ENCODE measurements at places on chromosomes 11 and 22.

DNA sequence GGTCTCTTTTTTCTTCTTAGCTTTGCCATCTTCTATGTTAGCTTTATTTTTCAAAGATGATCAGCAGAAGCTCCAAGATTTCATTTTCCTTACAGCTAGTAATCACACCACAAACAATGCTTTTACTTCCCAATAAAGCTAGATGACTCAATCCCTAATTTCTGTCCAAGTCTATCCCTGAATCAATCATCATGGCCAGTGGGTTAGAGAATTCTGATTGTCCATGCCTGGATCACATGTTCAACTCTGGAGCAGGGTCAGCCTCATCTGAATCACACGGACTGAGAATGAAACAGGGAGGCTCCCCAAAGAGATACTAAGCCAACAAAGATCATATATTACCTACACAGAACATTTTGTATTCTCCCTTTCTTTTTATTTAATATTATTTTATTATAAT, 79.6 kb downstream of the BBOX1 start:
- DNase-seq = no peak

DNA sequence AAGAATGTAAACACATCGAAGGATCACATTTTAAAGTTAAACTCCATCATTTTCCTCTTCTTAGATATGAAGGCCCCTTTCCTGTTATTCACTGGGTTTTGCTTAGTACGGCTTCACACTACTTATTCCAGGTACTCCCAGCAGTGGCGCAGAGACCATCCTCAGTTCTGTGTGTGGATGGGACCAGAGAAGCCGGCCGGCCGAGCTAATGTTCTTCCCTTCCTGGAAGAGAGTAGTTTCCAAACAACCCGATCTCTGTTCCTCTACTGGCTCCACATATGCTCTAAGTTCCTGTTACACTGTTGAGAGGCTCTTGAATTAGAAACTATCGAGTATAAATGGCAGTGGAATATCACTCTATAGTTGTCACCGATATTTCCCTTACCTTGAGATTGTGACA, 684 bp upstream of the NFRKB start:
- no peak for DNase-seq

DNA sequence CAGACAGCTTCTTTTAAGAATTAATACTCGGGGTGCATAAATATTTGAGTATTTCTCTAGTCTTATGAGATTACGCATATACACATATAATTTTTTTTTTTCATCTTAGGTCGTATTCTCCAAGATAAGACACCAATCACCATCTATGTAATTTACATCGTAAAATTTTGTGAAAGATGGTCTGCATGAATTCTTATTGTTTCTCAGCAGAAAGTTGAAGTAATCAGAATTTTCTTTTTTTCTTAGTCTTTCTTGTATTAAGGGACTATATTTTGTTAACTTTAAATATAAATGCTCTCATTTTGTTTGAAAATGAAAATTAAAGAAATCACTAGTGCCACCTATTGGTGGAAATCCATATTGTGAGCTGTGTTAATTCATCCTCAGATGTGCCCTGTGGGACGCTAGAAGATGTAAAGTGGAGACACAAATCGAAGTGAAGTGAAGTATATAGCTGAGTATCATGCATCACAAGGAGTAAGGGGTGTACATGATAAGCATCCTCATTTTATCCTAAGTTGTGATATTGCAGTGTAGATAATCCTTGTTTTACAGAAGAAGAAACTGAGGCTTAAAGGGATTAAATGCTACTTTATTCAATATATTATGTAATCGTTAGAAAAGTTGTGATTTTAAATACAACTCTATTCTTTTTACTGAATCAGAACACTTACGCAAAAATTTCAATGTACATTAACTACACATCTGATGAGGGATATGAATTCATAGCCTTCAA, 2084.3 kb downstream of the LRRC4C start:
- no peak for DNase-seq

DNA sequence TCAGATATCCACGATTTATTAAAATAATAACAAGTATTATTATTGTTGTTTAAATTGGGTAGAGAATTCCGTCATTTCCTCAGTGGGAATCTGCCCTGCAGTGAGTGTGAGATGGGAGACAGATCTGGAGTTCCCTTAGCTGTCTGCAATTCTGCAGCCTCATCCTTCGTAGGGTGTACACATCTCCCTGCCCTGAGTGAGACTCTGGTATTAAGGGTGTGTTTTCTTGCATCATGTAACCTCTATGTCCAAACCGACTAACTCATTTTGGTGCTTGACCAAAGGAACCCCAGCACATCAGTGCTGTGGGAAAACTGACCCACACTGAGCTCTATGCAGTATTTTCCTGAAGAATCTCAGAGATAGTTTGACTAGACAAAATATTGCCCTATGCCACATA, 157.6 kb downstream of the LDLRAD3 start:
- no peak for DNase-seq

DNA sequence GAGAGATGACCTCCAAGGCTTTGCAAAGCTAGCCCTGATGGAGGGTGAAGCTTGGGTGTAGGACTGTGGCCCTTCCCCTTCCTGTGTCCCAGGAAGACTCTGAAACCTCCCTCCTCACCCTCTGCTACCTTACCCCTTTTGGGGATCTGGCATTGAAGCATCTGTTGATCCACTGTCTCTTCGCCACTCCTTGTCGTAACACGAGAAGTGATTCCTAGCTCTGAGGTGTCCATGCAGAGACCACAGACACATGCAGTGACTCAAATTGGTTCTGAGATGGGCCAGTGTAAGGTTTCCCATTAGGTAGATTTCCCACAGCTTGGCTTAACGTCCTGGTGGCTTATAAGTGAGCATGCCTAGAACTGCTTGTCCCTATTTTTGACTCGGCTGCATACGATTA, 101.4 kb downstream of the ZBTB16 start:
- no peak for DNase-seq

GRCh38 chr22:39341179-39341578, 8.6 kb upstream of the SYNGR1 start:
- DNase-seq = no peak

DNA sequence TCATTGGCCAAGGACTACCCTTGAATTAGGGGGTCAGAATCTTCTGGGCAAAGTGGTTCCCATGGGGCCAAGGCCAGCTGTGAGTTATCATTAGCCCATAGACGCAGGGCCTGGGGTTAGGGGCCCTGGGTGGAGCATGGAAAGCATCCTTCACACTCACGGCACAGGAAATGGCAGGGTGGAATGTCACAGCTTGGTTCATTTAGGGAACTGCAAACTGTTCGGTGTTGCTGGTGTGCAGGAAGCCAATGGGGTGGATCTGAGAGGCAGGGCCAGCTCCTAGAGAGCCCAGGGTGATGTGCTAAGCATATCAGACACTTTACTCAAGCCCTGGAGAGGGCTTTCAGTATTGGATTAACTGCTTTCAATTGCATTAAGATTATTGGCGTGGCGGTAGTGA, 42.9 kb downstream of the TECTA start:
- no peak for DNase-seq

DNA sequence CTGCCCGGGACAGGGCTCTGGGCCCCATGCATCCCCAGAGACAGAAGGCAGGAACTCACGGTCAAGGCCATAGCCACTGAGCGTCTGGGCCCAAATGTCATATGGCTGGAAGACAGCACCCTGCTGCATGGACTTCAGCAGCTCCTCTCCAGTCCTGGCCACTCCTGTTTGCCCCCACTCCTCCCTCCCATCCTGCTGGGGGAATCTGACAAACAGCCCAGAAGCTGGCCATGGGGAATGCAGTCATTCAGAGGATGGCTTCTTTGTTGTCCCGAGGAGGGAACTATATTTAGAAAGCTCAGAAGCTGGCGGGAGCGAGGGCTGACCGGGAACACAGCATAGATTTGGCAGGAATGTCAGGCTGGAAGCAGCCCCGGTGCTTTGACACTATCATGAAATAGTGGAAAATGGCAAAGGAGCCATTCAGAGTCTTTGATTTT, 35.0 kb downstream of the DKK3 start:
- DNase-seq = no peak

- no peak for DNase-seq
Measured at GRCh38 chr11:91366816-91367215, 857.8 kb upstream of the FAT3 start.

GRCh38 chr11:88418508-88418907, 81.0 kb upstream of the CTSC start:
- DNase-seq = no peak

- DNase-seq = no peak
Measured at GRCh38 chr22:31532060-31532459, 35.7 kb downstream of the SFI1 start.

- DNase-seq = no peak
Measured at GRCh38 chr11:96486890-96487611, 97.2 kb downstream of the JRKL start.

- DNase-seq = no peak
Measured at GRCh38 chr11:114243461-114244372, 52.5 kb upstream of the NNMT start.

DNA sequence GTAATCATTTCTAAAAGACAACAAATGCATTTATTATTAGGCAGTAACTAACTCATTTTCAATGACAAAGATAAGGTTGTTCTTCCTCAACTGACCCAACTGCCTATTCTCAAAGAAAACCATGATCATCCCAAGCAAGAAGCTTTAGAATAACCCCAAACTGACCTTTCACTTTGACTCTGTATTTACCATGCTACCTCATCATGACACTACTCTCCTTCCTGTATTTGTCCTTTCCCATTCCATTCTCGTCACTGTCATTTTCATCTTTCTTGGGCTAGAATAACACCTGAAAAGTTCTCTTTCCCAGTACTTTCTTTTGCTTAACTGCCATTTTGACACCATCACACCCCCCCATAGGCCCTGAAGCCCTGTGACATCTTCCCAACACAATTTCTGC, 48.3 kb downstream of the TCF20 start:
- DNase-seq = no peak

DNA sequence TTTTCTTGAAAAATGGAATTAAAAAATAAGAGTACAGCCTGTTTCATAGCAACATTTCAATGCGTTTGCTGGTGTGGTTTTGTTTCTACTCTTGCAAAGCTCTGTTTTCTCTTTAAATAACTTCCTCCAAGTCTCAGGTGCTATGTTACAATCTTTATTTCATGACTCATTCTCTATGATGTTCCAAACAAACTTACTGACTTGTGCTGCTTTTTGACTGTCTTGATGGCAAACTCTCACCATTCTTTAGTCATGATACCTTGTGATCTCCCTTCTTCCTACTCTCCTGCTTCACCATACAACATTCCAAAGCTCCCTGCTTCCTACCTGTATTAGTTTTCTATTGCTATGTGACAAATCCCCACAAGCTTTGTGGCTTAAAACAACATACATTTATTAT, 166.1 kb downstream of the C11orf91 start:
- DNase-seq = no peak

- DNase-seq = no peak
Measured at GRCh38 chr11:62179995-62180394, 10.0 kb upstream of the SCGB1D1 start.

GRCh38 chr22:27381960-27382742, 419.4 kb downstream of the MN1 start:
- DNase-seq = no peak

DNA sequence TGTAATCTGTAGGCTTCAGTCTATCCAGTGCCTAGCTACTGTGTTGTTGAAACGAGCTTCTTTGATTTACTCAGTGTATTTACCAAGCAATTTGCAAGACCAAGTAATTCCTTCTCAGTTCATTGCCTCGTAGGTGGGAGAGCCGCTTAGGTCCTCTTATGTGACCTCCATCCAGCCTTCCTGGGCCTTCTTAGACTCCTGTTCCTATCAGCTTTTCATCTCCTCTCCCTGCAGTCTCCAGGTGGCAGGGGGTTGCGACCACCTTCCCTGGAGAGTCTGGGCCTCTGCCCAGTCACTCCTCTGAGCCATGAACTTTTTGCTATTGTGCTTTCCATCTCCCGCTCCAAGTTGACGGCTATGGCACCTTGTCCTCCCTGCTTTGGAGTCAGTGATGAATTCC, 251.8 kb downstream of the KIRREL3 start:
- DNase-seq = no peak

- DNase-seq = no peak
Measured at GRCh38 chr11:38950867-38951266, 2352.8 kb upstream of the RAG2 start.

- no peak for DNase-seq
Measured at GRCh38 chr11:102121329-102121728, 11.1 kb downstream of the YAP1 start.

- DNase-seq = no peak
Measured at GRCh38 chr11:35629914-35630313, 11.7 kb downstream of the FJX1 start.

GRCh38 chr11:86363424-86363823, 11.3 kb upstream of the CCDC81 start:
- no peak for DNase-seq

GRCh38 chr11:43547889-43548381, 132.6 kb upstream of the HSD17B12 start:
- no peak for DNase-seq

GRCh38 chr22:32832174-32832573, 30.7 kb downstream of the TIMP3 start:
- DNase-seq = no peak

GRCh38 chr11:110130642-110131238, 37.5 kb downstream of the ZC3H12C start:
- DNase-seq = no peak

GRCh38 chr11:77151804-77152509, 23.9 kb downstream of the MYO7A start:
- DNase-seq = no peak

GRCh38 chr11:126929179-126930061, 71.2 kb downstream of the KIRREL3 start:
- no peak for DNase-seq

DNA sequence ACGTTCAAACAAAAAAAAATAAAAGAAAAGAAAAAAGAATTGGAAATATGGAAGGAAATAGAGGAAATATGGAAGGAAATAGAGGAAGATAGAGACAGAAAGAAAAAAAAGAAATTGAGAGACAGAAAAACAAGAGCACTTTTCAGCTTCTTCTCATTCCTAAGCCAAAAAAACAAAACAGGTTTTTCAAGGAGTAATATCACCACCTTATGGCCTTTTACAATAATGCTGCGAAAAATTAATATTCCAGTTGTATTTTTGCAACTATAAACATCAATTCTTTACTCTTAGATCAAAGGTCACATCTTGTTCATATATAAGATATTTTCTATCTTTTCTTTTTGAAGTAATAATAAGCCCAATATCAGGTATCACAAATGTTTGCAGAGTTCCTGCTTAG, 328.3 kb downstream of the FAT3 start:
- DNase-seq = no peak

- DNase-seq = no peak
Measured at GRCh38 chr11:1771700-1772099, 8.0 kb upstream of the CTSD start.

GRCh38 chr22:43128116-43128515, 15.1 kb downstream of the MCAT start:
- no peak for DNase-seq

- no peak for DNase-seq
Measured at GRCh38 chr11:94909371-94909820, 64.0 kb downstream of the CWC15 start.

GRCh38 chr11:129035244-129035643, 92.6 kb upstream of the TP53AIP1 start:
- no peak for DNase-seq

DNA sequence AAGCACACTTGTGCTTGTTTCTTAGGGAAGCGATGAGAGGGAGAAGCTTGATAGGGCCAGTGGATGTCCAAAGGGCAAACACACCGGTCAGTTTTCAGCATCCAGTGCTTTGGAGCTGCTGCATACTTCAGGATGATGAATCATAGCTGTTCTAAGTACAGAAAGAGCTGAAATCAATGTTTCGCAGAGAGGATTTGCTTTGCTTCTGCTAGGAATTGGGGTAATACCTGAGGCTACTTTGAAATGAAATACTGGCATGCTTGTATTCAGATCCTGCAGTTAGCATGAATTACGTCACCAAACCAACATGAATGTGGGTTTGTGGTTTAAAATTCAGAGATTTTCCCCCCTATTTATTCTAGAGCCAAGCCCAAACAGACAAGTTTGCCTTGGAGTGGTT, 41.7 kb upstream of the SC5D start:
- no peak for DNase-seq

Data from GM12892 (cell line).